Activated naive CD8-positive, alpha-beta T cell treated with anti-CD3 and anti-CD28 coated beads, Interleukin-2, amount 50 U/mL, for 16 hours (primary cell): ENCODE measurements at places on chromosomes 2 and 18.

GRCh38 chr18:4106407-4107033, 348.6 kb downstream of the DLGAP1 start:
- peak; percentile 13 for DNase-seq

- DNase-seq: no peak
Observed at GRCh38 chr18:3852321-3852720, 402.3 kb downstream of the TGIF1 start.

DNA sequence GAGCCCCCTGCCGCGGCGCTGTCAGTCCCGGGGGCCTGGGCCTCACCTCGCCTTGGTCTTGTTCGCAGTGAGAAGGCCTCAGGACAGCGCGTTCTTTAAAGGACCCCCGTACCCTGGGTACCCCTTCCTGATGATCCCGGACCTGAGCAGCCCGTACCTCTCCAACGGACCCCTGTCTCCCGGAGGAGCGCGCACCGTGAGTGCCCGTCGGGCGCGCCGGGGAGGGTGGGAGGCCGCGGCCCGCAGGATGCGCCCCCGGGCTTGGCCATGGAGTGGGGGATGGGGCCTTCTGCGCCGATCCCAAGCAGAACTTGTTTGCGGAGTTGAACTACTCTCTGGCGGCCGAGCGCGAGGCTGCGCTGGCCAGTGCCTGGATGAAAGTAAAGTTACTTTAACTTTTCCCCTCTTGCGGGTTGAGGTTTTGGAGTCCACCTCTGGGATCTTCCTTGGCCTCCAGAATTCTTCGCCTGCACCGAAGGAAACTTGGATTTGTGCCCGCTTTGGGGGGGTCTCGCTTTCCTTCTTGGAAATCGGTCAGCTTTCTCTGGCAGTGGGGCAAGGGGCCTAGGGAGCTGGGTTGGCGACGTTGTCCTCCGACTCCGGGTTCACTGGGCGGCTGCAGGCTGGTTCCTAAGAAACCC, 1.2 kb downstream of the TCF7L1 start:
- no peak for DNase-seq

GRCh38 chr2:132439703-132440398, 23.2 kb downstream of the GPR39 start:
- no peak for DNase-seq

DNA sequence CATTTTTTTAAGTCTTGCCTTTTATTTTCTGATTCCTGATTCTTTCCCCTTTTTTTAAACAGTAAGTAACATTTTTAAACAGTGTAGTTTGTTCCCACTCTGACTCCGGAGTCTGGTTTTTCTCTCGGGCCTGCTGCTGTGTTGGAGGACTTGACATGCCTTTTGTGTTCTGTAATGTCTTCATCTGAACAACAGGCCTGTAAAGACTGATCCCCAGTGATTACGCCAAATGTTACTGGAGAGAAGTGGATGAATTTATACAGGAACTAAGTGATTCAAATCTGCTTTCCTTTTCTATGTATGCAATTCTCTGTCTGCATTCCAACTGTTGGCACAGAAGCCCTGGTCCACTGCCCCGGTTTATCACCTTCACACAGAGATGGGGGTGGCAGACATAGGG, 54.3 kb upstream of the RMDN2 start:
- DNase-seq: no peak

GRCh38 chr2:67895227-67895941, 167.4 kb downstream of the C1D start:
- DNase-seq: no peak

- DNase-seq: no peak
Observed at GRCh38 chr2:120346026-120346666, at the start of gene INHBB. Gene INHBB, plus strand, starts transcription at chr2:120346136. Its CDS starts 53 bp downstream, at chr2:120346189.

DNA sequence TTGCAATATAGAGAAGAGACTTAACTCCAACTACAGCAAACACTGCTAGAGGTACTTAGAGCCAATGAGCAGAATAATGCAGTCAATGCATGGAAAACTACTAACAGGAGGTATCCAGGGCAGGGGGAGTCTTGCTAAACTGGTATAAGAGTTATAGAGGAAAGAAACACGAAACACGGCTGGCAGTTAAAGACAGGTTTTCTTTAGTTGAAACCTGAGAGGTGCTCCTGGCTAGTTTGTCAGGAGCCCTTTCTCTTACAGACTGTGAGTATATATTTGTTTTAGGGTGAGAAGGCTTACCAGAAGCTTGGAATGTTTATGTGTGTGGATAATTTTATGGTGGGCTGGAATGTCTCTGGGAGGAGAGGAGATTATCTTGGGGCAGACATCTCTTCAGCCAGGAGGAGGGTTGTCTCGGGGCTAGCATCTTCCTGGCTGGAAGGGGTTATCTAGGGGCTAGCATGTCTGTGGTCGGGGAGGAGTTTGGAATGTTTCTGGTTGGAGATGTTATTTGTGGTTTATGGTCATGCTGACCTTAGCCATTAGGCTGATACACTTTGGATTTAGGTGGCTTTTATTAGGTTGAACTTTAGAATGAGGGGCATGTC, 1048.8 kb downstream of the DPP10 start:
- DNase-seq: no peak

DNA sequence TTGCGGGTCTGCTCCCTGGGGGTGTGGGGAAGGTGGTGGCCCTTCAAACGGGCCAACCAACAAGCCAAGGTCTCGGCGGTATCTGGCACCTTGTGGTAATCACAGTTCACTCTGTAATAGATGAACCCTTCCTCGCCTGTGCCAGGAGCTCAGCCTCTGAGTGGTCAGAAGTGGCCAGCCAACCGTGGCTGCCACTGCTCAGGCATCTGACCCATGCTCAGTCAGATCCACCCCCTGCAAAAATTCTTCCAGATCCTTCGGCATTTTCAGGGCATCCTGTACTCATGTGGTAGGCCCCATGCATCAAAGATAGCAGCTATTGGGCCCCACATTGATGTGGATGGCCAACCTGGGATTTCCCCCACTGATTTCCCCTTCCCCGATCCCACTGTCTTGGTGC, 39.6 kb upstream of the SERPINE2 start:
- no peak for DNase-seq

- no peak for DNase-seq
Observed at GRCh38 chr2:18304849-18305248, 255.6 kb downstream of the RDH14 start.

GRCh38 chr2:7701791-7702190, 784.6 kb downstream of the RNF144A start:
- DNase-seq: no peak

GRCh38 chr2:18404708-18405107, 155.7 kb downstream of the RDH14 start:
- no peak for DNase-seq
